ENCODE measurements at places on chromosomes 4 and X. TPM values are rescaled to one million over a fixed set of nuclear protein-coding genes. Genes with fewer than 3 reads are reported as not detected.

DNA sequence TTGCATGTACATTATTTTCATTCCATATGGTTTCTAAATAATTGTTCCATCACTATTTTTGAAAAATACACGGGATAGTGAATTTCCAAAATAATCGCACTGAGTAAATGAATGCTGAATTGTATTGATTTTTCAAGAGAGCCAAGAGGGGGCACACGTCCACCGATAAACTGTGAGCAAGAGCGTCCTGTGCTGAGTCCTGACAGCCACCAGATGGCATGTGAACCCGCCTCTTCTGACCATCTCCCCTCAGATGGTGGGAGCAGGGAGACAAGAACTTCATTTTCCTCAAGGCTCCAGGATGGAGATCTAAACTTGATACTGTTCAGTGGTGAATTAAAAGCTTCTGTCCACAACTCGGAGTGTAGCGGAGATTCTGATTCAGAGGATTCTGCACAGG is 30.6 kb upstream of the IL9R start:
- no peak overlapping the region for H3K4me3 ChIP-seq
- no peaks in the 10 kb centered on the region for H3K36me3 ChIP-seq
- H3K27ac ChIP-seq = no peak overlapping the region
- H3K27me3 ChIP-seq = peaks cover 16% of the 10 kb centered on the region
- no peaks in the 10 kb centered on the region for H3K4me1 ChIP-seq
- peak; percentile 56 for DNase-seq

DNA sequence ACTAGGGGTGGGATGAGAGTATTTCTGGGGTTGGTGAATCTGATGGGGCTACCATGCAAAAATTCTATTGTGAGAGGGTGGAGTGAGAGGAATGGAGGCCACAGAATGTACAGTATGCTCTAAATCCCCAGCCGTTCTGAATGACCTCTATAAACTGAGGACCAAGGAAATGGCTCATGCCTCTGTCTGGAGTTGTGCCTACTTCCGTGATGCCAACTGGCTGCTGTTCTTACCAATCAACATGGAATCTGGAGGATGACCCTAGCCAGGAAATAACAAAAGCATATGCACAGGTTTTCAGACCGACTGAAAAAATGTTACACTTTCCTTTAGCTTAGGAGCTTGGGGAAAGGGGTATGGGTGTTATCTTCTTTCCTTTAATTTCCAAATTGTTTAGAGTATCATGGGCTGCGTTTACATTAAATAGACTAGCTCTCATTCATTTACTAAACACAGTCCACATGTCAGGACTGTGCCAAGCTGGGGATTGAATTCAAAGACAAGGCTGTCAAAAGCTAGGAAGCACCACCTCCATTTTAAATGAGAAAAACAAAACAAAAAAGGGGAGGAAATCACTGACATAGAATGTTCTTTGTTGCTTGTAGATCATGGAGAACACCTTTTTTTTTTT is 20.2 kb upstream of the CCKAR start:
- H3K27me3 ChIP-seq = peaks cover 11% of the 10 kb centered on the region
- DNase-seq = no peak
- no peaks in the 10 kb centered on the region for H3K4me1 ChIP-seq
- no peak overlapping the region for H3K4me3 ChIP-seq
- H3K36me3 ChIP-seq = no peaks in the 10 kb centered on the region
- no peak overlapping the region for H3K27ac ChIP-seq

GRCh38 chr4:81804849-81805248 is 333.1 kb upstream of the RASGEF1B start:
- H3K4me1 ChIP-seq = no peaks in the 10 kb centered on the region
- no peaks in the 10 kb centered on the region for H3K27me3 ChIP-seq
- no peak for DNase-seq
- no peaks in the 10 kb centered on the region for H3K36me3 ChIP-seq
- no peak overlapping the region for H3K27ac ChIP-seq

- DNase-seq = no peak
- H3K27me3 ChIP-seq = no peaks in the 10 kb centered on the region
- H3K4me3 ChIP-seq = no peak overlapping the region
- no peak overlapping the region for H3K27ac ChIP-seq
Measured at GRCh38 chr4:86398187-86398586, 38.3 kb upstream of the MAPK10 start.

GRCh38 chr4:128357286-128357685 is 69.7 kb upstream of the PGRMC2 start:
- no peak for DNase-seq
- H3K27me3 ChIP-seq = no peaks in the 10 kb centered on the region
- H3K36me3 ChIP-seq = peaks cover 2% of the 10 kb centered on the region
- H3K4me1 ChIP-seq = no peaks in the 10 kb centered on the region
- no peak overlapping the region for H3K4me3 ChIP-seq
- no peak overlapping the region for H3K27ac ChIP-seq

DNA sequence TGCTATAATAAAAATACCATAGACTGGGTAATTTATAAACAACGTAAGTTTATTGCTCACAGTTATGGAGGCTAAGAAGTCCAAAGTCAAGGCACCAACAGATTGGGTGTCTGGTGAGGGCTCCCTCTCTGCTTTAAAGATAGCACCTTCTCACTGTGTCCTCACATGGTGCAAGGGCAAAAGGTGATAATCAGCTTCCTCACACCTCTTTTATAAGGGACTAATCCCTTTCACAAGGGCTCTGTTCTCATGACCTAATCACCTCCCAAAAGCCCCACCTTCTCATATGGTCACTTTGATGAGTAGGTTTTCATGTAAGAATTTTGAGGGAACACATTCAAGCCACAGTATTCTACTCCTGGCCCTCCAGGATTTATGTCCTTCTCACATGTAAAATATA is 641.7 kb upstream of the ATOH1 start:
- no peaks in the 10 kb centered on the region for H3K4me1 ChIP-seq
- no peak overlapping the region for H3K27ac ChIP-seq

The GLOD5 gene
- total RNA-seq = not detected

The XAGE1B gene
- not detected for total RNA-seq

All from activated CD4-positive, alpha-beta T cell treated with anti-CD3 and anti-CD28 coated beads for 36 hours (primary cell).